ENCODE measurements at places on chromosomes 6 and 20. TPM values are rescaled to one million over a fixed set of nuclear protein-coding genes. Genes with fewer than 3 reads are reported as not detected.
A peak's percentile ranks its signal among the peaks of the same experiment; 100 is the strongest.

Gene C6orf163
- total RNA-seq: 1.4 TPM

- no peaks in the 10 kb centered on the region for H3K27me3 ChIP-seq
- H3K4me3 ChIP-seq: peak overlapping the region; percentile 92
- no peak for DNase-seq
Observed at GRCh38 chr20:35772563-35773058, 796 bp downstream of the PHF20 start.

DNA sequence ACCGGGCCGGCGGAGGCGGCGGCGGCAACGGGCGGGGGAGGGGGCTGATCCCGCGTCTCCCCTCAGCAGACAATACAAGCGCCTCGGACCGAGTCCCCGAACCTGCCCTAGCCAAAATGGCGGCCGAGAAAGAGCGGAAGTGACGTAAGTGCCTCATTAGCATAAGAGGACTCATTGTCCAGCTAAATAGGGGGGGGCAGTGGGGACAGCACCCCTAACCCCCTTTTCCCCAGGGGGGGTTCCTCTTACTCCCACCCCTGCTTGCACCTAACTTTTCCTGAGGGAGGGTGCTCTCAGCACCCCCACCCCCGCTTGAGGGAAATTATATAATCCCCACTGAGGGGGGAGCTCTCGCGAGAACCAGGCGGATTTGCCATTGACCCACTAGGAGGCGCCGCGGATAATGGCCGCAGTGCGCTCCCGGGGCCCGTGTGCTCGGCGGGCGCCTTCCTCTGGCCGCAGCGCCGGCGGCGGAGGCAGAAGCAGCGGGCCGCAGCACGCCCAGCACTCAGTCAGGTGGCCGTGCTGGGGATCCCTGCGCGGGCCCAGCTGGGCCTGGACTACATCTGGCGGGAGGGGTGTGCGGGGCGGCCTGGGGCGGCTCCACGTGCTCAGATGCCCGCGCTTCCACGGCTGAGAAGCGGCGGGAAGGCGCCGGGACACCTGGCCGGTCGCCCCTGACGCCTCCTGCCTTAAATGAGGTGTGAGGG lies at the start of gene ADNP:
Gene ADNP, minus strand, starts transcription at position 132 of the 710 bp plus-strand sequence. CDS start 27,441 bp downstream, outside the sequence.
- peaks cover 5% of the 10 kb centered on the region for H3K4me1 ChIP-seq
- peaks cover 25% of the 10 kb centered on the region for H3K36me3 ChIP-seq
- H3K4me3 ChIP-seq: peak within 1 kb of the TSS; percentile 75
- H3K27ac ChIP-seq: peak within 1 kb of the TSS; percentile 97
- no peaks in the 10 kb centered on the region for H3K27me3 ChIP-seq
- DNase-seq: peak; percentile 66

- H3K4me3 ChIP-seq: no peak overlapping the region
- H3K27ac ChIP-seq: no peak overlapping the region
- no peaks in the 10 kb centered on the region for H3K4me1 ChIP-seq
Observed at GRCh38 chr6:113570161-113570560, 287.0 kb upstream of the MARCKS start.

GRCh38 chr6:109606359-109606758 lies 84.6 kb downstream of the AK9 start:
- no peaks in the 10 kb centered on the region for H3K36me3 ChIP-seq
- no peak for DNase-seq
- H3K27ac ChIP-seq: no peak overlapping the region
- no peaks in the 10 kb centered on the region for H3K4me1 ChIP-seq

Gene CALHM6
- total RNA-seq: 0.53 TPM

- no peak overlapping the region for H3K4me3 ChIP-seq
- peak; percentile 3 for DNase-seq
- no peaks in the 10 kb centered on the region for H3K36me3 ChIP-seq
- H3K27ac ChIP-seq: no peak overlapping the region
- no peaks in the 10 kb centered on the region for H3K27me3 ChIP-seq
Observed at GRCh38 chr20:19735446-19735845, 22.6 kb upstream of the RIN2 start.

DNA sequence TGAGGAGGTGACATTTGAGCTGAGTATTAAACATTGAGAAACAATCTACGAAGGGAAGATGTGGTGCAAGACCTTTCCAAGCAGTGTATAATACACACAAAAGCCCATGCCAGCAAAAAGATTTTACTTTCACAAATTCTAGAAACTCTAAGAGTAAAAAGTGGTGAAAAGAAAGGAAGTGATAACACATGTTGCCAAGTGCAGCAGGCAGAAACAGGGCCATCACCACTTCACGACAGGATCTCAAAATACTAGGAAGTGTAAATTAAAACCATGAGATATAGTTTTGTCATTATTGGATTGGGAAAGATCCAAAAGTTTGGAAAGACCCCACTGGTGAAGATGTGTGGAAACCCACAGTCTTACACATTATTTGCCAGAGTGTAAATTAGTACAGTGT lies 1.7 kb upstream of the ENTPD6 start:
- no peak for DNase-seq
- H3K27me3 ChIP-seq: no peaks in the 10 kb centered on the region
- H3K4me3 ChIP-seq: no peak overlapping the region

DNA sequence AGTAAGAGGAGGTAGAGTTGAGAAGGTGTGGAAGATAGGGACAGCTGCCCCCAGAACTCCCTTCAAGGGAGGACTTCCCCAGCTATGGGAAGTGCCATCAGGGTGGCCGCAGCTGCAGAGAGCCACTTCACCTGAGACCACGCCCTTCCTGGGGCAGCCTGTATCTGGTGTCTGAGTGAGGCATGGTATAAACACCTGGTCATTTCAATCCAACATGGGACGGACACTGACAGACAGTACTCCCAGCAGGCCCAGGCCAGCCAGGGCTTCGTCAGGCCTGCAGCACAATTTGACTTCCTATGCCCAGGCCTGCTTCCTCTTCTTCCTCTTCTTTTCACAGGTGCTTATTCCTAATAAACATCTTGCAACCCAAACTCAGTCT lies 4.5 kb downstream of the SOX12 start:
- peaks cover 15% of the 10 kb centered on the region for H3K4me1 ChIP-seq
- H3K27me3 ChIP-seq: no peaks in the 10 kb centered on the region
- H3K36me3 ChIP-seq: no peaks in the 10 kb centered on the region
- H3K27ac ChIP-seq: no peak overlapping the region
- H3K4me3 ChIP-seq: no peak overlapping the region

Gene RREB1
- total RNA-seq: 30.3 TPM

GRCh38 chr6:111798281-111798725 lies 74.9 kb downstream of the FYN start:
- peaks cover 48% of the 10 kb centered on the region for H3K4me1 ChIP-seq
- H3K36me3 ChIP-seq: peaks cover 6% of the 10 kb centered on the region
- no peak overlapping the region for H3K4me3 ChIP-seq
- no peak for DNase-seq
- H3K27ac ChIP-seq: no peak overlapping the region

DNA sequence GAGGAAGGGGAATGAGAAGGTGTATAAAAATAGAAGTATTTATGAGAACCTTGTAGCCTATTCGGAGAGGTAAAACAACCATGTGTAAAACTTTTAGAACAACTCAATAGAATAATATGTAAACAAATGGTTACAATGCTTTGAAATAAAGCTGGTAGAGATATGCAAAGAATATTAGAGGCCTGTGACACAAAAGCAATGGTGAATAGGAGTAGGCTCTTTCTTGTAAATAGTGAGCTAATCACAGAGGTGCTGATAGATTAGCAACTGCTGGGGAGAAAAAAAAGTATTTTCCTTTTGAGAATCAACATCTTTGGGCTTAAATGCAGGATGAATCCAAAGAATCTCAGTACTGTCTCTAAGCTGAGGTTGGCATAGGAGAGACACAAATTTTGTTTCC lies 7.0 kb downstream of the TMEM200A start:
- no peaks in the 10 kb centered on the region for H3K27me3 ChIP-seq
- H3K36me3 ChIP-seq: no peaks in the 10 kb centered on the region
- no peak for DNase-seq
- no peak overlapping the region for H3K4me3 ChIP-seq
- no peaks in the 10 kb centered on the region for H3K4me1 ChIP-seq

DNA sequence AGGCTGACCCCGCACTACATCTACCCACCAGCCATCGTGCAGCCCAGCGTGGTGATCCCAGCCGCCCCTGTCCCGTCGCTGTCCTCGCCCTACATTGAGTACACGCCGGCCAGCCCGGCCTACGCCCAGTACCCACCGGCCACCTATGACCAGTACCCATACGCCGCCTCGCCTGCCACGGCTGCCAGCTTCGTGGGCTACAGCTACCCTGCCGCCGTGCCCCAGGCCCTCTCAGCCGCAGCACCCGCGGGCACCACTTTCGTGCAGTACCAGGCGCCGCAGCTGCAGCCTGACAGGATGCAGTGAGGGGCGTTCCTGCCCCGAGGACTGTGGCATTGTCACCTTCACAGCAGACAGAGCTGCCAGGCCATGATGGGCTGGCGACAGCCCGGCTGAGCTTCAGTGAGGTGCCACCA lies 16.4 kb downstream of the RBM38 start:
- no peaks in the 10 kb centered on the region for H3K4me1 ChIP-seq
- H3K36me3 ChIP-seq: peaks cover 52% of the 10 kb centered on the region
- H3K27ac ChIP-seq: no peak overlapping the region
- no peak for DNase-seq

Gene SLC17A1
- not detected for total RNA-seq

Gene HIVEP1
- 37.7 TPM for total RNA-seq

Gene SLX4IP
- total RNA-seq: 5.9 TPM

Gene C20orf141
- total RNA-seq: not detected

Gene DAAM2
- not detected for total RNA-seq

- no peak overlapping the region for H3K4me3 ChIP-seq
- H3K4me1 ChIP-seq: no peaks in the 10 kb centered on the region
- no peak overlapping the region for H3K27ac ChIP-seq
- H3K27me3 ChIP-seq: no peaks in the 10 kb centered on the region
- DNase-seq: no peak
Observed at GRCh38 chr6:134593024-134593423, 275.1 kb upstream of the SGK1 start.

All from GM12878 (cell line).